ENCODE measurements at places on chromosomes 5 and 9.
A peak's percentile ranks its signal among the peaks of the same experiment; 100 is the strongest.

GRCh38 chr9:86669422-86669821 lies 277.9 kb downstream of the GAS1 start:
- no peak for DNase-seq

GRCh38 chr9:95822583-95823431 lies 52.7 kb upstream of the ERCC6L2 start:
- peak; percentile 84 for DNase-seq

GRCh38 chr5:124502551-124502950 lies 243.9 kb downstream of the ZNF608 start:
- DNase-seq: no peak

DNA sequence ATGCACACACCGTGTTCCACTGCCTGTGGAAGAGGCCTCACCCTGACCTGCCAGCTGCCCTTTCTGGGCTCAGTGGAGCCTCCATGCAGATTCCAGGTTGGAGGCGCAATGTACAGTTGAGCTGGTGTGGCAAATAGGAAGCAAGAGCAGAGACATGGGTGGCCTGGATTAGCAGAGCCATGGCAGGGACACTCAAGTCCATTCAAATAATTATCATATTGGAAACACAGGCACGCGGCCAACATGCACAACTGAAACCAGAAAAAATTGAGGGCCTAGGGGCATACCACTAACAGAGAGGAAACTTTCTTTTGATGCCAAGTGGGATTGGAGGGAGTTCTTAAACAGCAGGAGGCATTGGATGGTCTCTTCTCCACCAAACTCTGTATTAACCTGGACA lies 35.8 kb downstream of the OTULINL start:
- DNase-seq: no peak

- DNase-seq: no peak
These were observed 88.6 kb upstream of the IFNE start for GRCh38 chr9:21570643-21571275.

DNA sequence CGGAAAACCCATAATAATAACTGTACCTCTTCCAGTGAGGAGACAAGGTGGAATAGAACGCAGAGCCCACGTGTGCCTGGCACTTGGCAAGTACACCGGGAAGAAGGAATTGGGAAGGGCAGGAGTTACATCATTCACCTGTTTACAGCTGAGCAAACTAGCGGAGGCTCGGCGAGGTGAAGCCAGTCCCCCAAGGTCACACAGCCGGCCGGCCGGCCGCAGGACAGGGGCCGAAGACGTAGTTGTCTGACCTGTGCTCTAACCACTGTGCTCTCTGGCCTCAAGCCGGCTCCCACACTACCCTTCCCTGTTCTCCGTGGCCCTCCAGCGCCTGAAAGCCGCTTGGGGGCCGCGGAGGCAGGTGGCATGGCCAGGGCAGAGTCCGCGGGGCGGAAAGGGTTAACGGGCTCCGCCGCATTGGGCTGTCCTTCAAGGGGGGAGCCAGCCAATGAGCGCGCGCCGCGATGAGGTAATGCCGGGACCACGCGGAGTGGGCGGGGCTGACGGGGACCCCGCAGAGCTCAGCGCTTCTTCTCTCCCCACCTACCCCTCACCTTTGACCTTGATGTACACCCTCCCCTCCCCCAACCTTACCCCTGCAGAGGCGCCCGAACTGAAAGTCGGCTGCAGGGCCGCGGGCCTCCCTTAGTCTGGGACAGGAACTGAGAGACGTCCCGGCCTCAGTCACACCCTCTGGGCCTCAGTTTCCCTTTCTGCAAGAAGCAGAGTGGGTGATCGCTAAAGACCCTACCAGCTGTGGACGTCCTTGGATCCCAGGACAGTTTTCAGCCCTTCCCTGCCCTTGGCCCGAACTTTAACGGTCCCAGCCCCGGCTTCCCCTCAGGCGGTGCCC lies 125.1 kb downstream of the C9orf50 start:
- no peak for DNase-seq
